ENCODE measurements at places on chromosomes 7 and 10. TPM values are rescaled to one million over a fixed set of nuclear protein-coding genes. Genes with fewer than 3 reads are reported as not detected.

The ITPRID1 gene
- total RNA-seq: 0.09 TPM

The TRPV6 gene
- total RNA-seq: 0.33 TPM

The KIAA1217 gene
- total RNA-seq: 18.3 TPM

The CYP26C1 gene
- total RNA-seq: 0.23 TPM

The MAGI2 gene
- total RNA-seq: 25.5 TPM

The ZNF503 gene
- 32.1 TPM for total RNA-seq

The CYP2C18 gene
- total RNA-seq: not detected

The RET gene
- 2.5 TPM for total RNA-seq

The GRM8 gene
- not detected for total RNA-seq

The CYP26A1 gene
- not detected for total RNA-seq

The OR13A1 gene
- total RNA-seq: not detected

The LRRD1 gene
- 0.51 TPM for total RNA-seq

The PRF1 gene
- 6.1 TPM for total RNA-seq

The RAPGEF5 gene
- total RNA-seq: 77.1 TPM

The PRPS1L1 gene
- not detected for total RNA-seq

The GRM3 gene
- total RNA-seq: not detected
